Kidney capillary endothelial cell (primary cell): ENCODE measurements at places on chromosomes 13 and 19.

DNA sequence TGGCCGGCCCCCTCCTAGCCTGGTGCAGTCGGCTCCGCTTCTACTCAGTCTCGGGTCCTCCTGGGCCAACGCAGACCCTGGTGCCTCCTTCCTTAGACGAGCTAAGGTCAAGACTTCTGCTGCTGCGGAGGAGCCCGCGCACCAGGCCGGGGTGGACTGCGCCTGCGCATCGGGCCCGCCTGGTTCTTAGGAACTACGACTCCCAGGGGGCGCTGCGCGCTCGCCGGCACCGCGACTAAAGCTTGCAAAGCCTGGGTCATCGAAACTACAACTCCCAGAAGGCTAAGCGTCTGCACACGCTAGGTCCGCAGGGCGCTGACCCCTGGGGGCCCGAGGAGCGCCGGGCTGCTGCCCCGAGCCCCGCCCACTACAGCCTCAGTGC, at the start of gene ZNF835:
Gene ZNF835, minus strand, starts transcription at position 145 of the 382 bp plus-strand sequence. CDS start 6,559 bp downstream, outside the sequence.
- DNase-seq, result peak; percentile 18

- no peak for DNase-seq
These were observed 77.4 kb downstream of the PDS5B start for GRCh38 chr13:32663660-32664059.

DNA sequence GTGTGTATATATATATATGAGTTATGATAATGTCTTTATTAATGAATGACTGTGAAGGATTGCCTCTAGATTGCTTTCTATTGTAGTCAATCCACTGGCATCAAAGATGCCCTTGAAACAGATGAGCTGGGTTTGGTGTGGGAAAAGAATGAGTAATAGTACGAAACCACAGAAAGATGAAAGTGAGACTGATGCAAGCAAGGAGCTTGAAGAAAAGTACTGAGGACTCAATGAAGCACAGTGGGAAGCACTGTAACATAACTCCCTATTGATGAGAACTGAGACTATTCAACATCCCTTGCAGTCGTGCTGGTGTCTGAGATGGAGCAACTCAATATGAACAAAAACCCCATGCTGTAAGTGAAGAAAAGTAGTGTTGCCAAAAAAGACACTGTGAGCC, 1794.2 kb downstream of the SLITRK5 start:
- no peak for DNase-seq

DNA sequence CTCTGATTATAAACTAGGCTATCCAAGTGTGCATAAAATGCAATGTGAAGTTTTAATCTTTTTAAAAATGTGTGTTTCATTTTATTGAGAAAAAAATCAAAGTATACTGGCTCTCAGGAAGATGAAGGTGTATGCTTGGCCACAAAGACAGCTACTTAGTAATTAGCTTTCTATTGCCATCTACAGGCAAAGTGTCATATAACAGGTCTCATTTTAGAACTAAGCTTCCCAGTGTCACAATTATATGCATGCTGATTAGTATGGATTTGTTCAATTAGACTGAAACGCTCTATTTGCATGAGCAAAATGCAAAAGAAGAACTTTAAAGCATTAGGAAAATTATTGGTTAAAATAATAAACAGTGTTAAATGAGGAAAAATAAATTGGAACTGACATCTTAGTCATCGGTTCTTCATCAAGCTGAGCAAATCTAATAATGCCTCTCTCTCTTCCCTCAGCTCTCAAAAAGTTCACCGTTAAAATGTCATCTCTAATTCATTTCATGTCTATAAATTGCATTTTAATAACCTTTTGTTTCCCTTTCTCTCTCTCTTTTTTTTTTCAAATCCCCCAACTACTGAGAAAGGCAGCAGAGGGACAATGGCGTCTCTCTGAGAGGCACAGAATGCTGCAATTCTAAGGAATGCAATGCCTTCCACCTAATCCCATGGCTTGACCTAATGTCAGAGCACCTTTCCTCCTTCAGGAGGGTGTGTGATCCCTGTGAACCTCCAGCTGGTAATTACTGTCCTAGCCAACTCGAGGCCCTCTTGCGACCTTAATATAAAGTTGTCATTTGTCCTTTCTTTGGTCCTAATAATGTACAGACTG, 313.1 kb upstream of the MAB21L1 start:
- peak; percentile 37 for DNase-seq

DNA sequence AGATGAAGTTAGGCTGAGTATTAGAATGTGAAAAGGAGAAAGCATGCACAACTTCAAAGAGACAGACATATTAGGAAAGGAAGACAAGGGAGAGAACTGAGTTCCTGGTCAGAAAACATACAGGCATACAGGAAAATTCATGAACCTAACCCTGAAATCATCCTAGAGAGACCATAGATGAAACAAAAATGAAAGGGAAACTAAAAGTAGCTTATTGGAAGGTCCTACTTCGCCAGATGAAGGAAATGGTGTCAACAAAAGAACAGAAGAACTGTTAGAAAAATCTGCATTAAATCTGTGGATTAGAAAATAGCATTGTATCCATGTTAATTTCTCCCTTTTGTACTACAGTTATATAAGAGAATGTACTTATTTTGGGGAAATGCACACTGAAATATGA, 169.0 kb upstream of the UFM1 start:
- no peak for DNase-seq

GRCh38 chr19:49506575-49507105, 5.8 kb upstream of the FCGRT start:
- no peak for DNase-seq

DNA sequence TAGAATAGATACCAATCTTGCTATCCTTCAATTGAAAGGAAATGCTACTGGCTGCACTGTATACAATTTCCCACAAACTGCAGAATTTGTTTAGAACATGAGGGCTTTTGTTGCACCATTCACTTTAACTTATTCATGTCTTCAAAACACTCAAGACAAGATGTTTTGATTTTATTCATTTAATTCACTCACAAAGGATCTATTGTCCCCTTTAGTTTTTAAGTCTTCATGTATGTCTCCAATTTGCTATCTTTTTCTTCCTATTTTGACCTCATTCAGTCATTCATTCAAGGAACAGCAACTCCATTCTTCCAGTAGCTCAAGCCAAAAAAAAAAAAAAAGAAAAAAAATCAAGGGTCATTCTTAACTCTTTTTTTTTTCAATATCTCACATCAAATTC, 130.6 kb upstream of the SOX21 start:
- no peak for DNase-seq

DNA sequence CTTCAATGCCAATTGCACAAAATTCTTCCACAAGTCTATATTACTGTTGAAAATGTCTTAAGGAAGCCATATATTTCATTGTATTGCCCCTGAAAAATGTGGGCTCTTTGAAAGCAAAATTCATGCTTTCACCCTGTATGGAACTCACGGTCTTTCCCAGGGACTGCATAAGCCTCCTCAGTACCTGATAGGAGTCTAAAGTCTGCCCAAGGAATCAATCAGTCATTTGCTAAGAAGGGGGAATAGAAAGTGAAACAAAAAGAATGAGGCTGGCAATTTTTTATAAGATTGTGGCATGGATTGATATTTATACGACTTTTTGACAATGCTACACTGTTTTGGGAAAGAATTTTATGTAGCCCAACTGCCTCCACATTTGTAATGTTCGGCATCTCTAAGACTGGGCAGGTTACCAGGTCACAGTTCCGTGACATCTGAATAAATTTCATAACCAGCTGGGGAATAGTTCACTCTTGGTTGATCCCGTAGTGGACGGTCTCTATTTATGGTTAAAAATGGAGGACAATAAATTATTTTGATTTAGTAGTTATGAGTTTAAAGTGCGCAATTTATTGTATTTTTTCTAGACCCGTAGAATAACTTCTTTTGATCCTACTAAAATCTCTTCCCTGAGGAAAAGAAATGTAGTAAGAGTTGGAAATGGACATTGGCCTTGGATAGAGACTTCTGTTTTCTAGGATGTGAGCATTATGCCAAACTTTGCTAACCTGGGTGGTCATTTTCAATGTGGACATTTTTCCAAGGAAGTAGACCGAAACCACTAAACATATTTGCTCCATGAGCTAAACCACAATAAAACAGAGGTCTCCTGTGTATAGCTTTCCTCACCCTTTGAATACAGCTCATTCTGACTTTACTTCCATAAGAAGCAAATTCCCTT, 1585.4 kb downstream of the EFNB2 start:
- DNase-seq, result no peak

- DNase-seq, result no peak
These were observed 30.5 kb downstream of the ZNF701 start for GRCh38 chr19:52600639-52601024.

- DNase-seq, result no peak
These were observed 61.9 kb downstream of the AP1M1 start for GRCh38 chr19:16259385-16260159.

DNA sequence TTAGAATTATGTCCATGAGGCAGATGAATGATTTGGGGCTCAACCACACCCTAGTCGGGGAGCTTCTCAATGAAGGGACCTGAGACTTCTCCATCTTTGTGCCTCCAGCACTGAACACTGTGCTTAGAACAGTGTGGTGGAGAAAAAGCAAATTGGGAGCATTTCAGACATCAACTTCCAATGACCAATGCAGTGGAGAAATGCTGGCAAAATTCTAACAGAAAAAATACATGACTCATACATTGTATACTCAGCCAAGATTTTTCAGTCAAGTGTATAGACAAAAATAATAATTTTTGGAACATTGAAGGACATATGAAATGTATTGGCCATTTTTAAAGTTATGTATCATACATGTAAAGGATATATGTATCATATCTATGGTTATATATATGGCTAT, 134.7 kb downstream of the FGF14 start:
- DNase-seq, result no peak

- no peak for DNase-seq
These were observed 19.9 kb downstream of the TPT1 start for GRCh38 chr13:45320876-45321629.
